CD4-positive, alpha-beta T cell treated with Interleukin-4 for 4 hours (primary cell): ENCODE measurements at places on chromosomes 7 and 10.

DNA sequence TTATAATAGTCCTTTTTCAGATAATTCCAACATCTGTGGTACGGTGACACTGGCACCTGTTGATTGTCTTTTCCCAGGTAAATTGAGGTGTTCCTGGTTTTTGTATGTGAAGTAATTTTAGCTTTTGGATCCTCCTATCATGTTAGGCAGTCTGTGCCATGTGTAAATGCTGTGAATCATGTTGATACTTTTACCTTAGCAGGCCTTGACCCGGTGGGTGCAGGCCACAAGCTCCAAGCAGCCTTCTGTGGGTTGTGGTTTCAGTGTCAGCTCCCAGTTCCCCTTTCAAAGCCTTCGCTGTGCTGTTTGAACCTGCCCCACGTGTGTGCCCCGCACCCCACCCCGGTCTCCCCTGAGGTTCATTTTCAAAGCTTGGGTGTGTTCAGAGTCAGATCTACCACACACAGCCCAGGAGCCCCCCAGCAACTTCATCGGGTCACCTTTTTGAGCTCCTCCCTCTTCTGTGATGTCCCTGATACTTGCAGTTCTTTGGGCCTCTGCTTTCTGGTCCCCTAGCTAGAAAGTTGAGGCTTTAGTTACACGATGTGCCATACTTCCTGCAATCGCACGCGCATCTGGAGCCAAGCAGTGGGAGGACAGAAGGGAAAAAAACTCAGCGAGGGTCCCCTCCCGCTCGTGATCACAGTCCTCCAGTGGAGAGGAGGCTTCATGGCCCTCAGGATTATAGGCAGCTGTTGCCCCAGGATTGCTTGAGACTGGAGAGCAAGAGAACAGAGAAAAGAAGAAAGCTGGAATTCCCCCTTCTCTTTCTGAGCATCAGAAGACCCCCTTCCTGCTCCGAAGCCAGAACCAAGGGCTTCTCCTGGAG is 8.7 kb upstream of the BHLHA15 start:
- DNase-seq = peak; percentile 73

DNA sequence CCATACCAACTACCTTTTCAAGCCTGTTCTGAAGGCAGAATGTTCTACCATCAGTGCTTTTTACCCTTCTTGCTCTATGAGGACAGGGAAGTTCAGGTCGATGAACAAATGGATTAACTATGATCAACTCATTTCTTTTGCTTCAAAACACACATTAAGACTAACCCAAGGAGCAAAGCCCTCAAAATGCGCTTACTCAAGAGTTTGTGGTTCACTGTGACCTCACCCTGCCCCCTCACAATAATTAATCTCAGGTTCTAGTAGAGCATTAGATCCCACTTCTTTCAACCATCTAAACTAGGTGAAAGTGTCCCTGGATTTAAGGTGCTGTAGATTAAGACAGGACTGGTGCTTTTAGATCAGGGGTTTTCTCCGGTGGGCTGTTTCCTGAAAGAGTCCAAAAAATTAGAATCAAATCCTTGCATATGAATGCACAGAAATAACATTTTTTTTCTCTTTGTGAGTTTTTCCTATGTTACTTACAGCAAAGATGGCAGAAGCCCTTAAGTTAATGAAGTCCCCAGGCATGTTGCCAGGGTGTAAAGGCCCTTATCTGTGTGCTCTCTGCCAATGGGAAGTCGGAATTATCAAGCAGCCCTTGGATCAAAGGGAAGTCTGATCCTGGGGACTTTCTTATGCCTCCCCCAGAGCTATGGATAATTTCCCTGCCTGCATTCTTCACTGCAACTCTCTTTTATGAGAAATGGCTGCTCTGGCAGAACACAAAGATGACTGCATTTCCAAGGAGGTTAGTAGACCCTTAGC is 205.5 kb upstream of the STK17A start:
- no peak for DNase-seq

DNA sequence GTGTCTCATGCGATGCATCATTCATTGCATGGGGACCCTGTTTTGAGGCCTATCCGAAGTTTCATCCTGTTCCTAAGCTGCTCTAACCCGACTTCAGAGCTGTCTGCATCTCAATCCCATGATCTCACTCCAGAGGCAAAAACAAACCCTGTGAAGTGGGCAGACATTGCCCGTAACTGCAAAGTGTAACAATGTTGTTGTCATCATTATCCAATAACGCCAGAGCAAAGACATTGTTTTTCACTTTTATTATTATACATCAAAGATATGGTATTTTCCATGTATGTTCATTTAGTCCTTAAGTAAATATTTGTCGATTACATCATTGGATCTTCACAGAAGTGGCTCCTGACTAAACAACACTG is 246.7 kb downstream of the KLF6 start:
- DNase-seq = no peak

GRCh38 chr10:33005322-33006301 is 47.6 kb upstream of the ITGB1 start:
- DNase-seq = peak; percentile 63

DNA sequence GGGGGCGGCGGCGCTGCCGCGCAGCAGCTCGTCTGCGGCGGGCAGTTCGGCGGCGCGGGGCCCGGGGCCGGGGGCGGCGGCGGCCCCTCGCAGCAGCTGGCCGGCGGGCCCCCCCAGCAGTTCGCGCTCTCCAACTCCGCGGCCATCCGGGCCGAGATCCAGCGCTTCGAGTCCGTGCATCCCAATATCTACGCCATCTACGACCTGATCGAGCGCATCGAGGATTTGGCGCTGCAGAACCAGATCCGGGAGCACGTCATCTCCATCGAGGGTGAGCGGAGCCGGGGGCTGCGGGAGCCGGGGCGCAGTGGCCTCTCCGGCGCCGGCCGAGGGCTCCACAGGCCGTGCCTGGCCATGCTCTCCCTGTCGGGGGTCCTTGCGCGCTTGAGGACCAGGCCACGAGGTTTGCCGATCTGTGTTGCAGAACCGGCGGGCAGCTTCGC is 548 bp downstream of the AGAP3 start:
- no peak for DNase-seq

DNA sequence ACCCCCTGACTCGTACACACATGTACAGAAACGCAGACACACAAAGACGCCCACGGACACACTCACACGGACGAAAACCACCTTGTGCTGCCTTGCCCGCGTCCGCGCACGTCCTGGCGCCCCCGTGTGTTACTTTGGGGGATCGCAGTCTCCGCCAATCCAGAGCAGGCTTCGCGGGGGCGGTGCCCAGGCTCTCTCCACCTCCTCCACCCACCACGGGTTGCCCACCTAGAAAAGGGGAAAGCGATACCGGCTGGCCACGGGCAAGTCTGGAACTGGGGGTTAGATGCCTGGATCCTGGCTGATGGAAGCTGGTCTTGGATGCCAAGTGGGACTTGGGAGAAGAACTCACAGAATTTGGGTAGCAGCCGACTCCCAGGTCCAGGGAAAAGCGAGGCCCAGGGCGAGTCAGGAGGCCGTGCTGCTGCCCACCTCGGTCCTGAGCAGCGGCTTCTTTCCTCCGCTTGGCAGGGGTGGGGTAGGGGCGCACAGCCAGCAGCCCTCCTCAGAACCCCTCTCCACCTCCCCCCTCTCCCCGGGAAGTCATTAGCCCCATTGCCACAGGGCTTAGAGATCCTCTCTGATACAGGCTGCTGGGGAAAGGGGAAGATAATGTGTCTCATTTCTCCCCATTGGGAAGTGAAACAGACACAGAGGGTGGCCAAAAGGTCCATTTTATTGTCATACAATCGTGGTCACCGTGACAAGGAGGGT is 4.6 kb upstream of the VGF start:
- DNase-seq = peak; percentile 78

- DNase-seq = no peak
Observed at GRCh38 chr10:14449293-14449815, 118.6 kb upstream of the FRMD4A start.

DNA sequence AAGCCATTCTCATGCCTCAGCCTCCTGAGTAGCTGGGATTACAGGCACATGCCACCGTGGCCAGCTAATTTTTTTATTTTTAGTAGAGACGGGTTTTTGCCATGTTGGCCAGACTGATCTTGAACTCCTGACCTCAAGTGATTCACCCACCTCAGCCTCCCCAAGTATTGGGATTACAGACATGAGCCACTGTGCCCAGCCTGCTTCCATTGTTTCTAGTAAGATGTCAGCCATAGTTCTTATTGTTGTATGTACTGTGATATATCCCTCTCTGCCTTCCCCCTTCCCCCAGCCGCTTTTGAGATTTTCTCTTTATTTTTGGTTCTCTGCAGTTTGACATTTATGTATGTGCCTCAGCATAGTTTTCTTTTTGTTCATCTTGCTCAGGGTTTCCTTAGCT is 87.9 kb upstream of the KLF14 start:
- DNase-seq = no peak

GRCh38 chr10:89053555-89053954 is 63.0 kb downstream of the FAS start:
- no peak for DNase-seq

GRCh38 chr10:120022357-120022756 is 129.8 kb downstream of the SEC23IP start:
- no peak for DNase-seq

- DNase-seq = no peak
Observed at GRCh38 chr7:133036289-133036688, 45.6 kb downstream of the CHCHD3 start.

DNA sequence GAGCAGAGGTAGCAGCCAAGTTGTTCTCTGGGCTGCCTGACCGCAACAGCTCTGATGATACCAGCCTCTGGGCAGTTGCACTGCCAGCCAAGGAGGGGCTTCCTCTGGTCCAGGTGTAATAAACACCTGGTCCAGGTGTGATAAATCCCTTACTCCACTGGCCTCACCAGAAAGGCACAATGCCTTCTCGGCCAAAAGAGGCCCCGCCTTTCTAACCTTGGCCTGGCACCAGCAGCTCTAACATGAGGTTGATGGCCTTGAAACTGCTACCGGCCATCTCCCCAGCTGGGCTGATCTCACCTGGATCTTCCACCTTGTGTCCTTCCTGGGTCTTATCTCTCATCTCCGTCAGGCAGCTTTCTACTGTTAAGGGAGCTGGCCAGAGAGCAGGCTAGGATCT is 45.5 kb upstream of the PDZD8 start:
- DNase-seq = no peak

- DNase-seq = no peak
Observed at GRCh38 chr10:90937645-90938258, 16.9 kb upstream of the ANKRD1 start.

DNA sequence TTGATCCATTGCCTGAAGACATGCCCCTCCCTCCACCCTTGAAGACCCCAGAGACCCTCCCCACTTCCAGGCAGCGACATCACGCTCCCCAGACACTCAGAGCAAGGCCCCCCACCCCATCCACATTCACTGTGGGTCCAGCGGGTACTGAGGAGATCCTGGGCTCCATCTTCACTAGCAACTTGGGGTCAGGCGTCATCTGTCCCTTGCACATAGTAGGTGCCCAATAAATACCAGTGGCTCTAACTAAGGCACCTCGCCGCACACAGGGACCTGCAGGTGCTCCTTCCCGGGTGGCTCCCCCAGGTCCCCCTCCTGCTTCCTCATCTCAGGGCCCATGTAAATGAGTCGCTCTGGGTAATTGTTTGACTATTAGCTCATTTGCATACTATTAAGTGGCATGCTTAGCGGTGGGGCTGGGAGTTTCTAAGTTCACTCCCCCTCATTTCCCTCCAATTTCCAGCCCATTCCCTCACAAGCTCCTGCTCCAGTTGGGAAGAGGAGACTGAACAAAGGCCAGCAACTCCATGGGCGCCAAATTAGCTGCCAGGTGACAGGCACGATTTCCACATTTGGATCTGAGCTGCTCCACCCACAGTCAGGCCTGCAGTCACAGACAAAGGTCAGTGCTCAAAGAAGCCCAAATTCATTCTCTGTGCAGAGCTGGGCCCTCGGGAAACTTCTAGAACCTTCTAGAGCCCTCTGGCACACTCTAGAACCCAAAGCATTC is 29.7 kb downstream of the EBF3 start:
- no peak for DNase-seq

- DNase-seq = no peak
Observed at GRCh38 chr10:31456468-31456867, 137.5 kb downstream of the ZEB1 start.
